ENCODE measurements at places on chromosomes 11 and 22.

DNA sequence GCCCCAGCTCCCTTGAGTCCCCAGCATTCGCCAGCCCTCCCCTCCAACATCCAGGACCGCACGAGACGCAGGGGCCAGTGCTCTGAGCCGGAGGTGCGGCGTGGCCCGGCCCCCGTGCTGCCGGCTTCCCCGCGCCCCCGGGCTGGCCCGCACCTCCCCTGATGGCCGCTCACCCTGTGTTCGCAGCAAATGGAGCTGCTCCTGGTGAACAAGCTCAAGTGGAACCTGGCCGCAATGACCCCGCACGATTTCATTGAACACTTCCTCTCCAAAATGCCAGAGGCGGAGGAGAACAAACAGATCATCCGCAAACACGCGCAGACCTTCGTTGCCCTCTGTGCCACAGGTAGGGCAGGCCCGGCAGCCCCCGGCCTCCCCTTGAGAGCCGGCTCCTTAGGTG lies 2.7 kb downstream of the CCND1 start:
- DNase-seq: no peak

GRCh38 chr22:26529345-26529744 lies 17.1 kb upstream of the TFIP11 start:
- DNase-seq: no peak

DNA sequence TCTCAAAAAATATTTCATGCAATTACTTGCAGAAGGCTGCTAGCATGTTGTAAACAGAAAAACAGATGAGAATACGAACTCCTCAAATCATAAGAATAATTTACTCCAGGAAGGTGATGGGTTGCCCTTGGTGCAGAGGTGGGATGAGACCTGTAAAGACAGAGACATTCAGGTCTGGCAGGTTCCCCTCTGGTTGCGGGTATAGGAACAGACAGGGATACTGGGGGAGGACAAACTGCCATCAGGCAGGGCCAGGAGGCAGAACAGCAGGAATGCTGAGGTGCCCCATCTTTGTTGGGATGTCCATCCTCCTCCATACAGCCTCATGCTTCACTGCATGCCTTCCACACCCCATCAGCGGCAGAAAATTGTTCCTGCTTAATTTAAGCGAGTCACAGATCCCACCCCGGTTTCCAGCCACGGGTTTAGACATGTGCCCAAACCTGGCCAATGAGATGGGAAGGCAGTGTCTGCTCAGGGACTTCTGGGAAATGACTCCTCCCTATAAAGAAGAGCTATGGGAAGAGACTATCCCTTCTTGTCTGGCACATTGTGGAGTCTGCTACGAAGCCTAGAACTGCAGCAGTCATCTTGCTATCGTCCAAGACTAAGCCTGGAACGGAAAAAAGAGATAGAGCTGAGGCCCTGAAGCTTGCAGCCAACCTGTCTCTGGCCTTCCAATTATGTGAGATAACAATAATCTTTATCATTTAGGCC lies 23.1 kb upstream of the IRAG1 start:
- no peak for DNase-seq

- no peak for DNase-seq
Measured at GRCh38 chr22:46007848-46008261, 30.9 kb upstream of the WNT7B start.

DNA sequence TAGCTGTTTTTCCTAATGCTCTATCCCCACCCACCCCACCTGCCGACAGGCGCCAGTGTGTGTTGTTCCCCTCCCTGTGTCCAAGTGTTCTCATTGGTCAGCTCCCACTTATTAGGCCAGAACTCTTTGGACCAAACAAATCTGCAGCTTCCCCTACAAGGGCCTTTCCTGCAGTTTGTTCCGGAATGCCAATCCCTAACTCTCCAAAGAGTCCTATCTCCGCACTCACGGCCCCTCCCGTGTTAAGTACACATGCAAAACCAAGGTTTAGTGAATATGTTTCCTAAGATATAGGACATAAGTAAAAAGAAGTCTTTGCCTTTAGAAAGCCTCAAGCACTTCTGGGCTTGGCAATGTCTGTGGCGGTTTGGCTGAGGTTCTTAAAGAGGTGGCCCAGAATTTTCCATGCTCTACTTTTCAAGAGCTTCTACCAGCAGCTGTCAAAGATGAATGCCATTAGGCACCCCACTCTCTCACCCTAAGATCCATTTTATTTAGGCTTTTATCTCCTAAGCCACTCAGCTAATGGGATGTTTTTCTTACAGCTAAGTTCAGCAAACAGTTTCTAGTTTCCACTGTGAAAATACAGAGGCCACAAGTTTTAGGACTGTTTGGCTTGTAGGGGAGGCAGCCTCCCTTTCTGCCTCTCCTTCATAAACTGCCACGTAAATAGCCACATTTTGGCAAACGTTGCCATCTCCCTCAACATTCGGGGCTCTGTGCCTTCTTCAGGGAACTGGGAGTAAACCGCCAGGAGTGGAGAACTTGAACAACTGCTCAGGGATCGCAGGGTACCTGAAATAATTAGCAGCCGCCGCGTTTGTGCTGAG lies 1.6 kb downstream of the CD59 start:
- no peak for DNase-seq

- no peak for DNase-seq
Measured at GRCh38 chr22:31019191-31019930, 50.3 kb downstream of the TUG1 start.

GRCh38 chr22:43862074-43862881 lies at the start of gene SULT4A1:
Gene SULT4A1, minus strand, starts transcription at chr22:43862513. Its CDS starts 131 bp downstream, at chr22:43862382.
- no peak for DNase-seq

DNA sequence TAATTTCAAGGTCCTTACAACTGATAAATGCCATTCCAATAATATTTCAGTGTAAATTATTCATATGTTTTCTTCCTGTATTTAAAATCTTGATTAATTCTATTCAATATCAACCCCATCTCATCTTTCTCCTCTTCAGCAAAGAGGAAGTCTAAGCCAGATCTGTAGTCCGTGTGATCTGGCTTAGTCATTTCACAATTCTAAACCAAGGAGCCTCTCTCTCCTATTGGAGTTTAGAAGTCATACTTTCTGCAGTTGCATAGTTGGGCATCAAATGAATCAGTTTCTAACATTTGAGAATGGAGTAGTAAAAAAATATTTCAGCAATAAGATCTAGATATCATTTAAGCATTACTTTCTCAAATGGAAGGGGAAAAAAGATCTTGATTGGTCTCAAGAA lies 354.9 kb downstream of the JRKL start:
- DNase-seq: no peak

- no peak for DNase-seq
Measured at GRCh38 chr22:18056161-18056666, 21.6 kb upstream of the PEX26 start.

GRCh38 chr11:106276859-106277436 lies 199.5 kb downstream of the AASDHPPT start:
- DNase-seq: no peak

DNA sequence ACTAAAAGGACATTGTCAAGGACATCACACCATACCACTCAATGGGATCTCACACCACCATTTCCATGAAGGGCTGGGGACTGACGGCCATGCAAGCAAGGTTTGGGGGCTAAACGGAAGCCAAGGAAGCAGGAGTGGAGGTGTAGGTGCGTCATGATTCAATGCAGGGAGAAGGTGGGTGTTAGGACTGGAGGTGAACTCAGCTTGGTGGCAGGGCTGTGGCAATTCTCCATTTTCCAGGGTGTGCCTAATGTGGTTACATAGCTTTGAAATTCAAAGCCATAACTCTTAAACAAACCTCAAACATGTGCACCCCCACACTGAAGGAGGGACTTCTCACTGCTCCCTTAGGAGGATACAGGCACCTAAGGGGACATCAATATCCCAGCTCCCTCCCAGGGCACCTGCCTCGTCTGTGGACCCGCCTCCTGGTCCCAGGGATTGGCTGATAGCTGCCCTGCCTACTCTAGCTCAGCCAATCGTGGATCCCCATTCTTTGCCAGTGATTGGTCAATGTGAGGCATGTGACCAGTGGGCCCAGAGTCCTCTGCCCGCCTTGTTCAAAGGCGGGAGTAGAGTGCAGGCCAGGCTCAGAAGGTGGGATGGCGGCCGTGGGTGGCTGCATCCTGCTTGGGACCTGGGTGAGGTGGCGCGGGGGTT lies 64.6 kb downstream of the CTTN start:
- no peak for DNase-seq

DNA sequence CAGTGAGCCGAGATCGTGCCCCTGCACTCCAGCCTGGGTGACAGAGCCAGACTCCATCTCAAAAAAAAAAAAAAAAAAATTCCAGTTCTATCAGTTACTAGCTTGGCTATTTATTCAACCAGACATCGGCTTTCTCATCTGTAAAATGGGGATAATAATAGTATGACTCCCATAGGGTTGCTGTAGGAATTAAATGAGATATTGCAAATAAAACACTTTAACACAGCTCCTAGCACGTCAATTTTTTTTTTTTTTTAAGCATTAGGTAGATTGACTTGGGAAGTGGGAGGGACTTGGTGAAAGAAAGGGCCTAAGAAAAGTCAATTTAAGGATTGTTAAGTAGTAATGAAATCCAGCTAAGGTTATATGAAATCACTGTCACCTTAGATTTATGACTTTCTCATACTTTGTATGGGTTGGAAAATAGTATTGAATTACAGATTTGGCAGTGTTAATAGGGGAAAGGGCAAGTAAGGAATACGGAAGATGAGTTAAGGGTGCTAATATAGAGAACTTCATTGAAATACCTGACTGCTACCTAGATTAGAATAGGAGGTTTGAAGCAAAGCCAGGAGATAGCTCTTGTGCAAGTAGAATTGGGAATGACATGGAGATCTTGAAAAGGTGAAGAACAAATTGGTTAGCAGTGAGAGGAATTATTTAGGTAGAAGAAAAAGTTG lies 28.8 kb downstream of the BIRC2 start:
- no peak for DNase-seq

DNA sequence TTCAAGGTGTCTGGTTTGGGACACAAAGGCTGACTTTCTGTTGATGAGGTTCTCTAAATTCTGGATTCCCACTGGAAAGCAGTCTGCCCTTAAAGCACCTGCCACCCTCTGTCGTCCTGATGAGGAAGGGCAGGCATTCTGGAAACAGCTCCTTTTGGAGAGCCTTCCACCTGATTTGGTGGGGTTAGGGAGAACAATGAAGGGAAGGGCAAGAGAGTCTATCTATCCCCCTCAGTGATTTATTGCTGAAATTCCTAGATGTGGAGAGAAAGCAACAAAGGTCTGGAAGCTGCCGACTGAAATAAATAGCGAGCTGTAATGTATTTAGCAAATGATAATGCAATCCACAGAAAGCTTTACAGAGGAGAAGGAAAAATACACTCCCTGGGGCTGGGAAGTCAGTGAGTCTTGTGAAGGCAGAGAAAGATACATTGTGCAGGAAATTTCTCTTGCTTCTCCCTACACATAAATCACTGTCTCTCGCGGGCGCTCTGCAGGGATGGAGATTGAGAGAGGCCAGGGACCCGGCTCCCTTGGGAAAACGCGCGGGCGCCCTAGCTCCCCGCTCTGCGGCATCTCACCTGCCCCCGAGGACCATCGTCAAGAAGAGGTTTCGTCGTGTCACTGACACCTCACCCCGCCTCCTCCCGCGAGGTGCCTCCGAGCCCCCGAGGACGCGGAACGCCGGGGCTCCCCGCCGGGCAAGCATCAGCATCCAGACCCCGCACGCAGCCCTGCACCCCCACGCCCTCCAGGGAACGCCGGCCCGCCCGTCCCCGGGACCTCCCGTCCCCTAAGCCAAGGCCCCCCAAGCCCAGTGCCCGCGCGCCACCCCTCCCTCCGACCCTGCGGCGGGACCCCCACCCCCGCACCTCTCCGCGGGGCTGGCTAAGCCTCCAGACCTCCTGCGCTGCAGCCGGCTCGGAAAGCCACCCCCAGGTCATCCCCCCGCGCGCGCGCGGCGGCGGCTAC lies 673 bp downstream of the CDON start:
- no peak for DNase-seq

GRCh38 chr11:20353829-20354434 lies 9.6 kb upstream of the HTATIP2 start:
- peak; percentile 3 for DNase-seq

- no peak for DNase-seq
Measured at GRCh38 chr11:117907276-117908108, 21.7 kb downstream of the TMPRSS13 start.

DNA sequence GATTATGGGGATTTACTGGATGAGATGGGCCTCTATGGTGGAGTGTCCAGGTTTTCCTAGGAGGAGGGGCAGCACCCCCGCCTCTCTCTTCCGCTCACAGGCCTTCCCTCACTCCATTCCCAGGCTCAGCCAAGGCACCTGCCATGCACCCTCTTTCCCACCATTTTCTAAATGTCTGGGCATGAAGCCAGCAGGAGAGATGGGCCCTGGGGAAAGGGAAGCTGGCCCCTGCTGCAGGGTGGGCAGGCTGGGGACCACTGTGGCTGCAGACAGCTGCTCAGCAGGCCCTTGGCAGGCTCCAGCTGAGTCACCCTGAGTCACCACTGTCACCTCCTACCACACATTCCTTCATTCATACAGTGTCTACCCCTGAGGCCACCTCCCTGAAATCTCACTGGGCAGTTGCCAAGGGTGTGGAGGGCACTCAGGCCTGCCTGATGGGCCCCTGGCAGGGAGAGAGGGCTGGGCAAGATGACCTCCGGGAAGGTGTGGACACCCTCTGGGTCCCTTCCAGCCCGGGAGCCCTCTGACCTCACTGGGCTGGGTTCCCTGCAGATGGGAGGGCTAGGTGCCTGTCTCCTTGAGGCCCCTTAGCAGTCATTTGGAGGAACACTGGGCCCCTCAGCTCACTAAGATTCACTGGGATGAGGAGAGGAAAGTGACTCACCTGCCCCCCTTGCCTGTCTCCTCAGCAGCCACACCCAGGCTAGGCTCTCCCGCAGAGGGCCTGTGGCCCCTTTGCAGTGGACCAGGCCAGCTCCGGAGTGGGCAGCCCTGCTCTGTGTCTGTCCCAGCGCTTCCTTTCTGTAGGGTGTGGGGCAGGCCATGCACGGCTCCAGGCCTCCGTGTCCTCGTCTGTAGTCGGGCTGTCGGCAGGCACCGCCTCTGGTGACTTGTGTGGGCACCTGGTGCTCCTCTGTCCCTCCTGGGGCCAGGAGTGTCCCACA lies 7.8 kb downstream of the MYEOV start:
- peak; percentile 60 for DNase-seq

Data from NK-92 treated with Interleukin-12 subunit alpha and Interleukin-12 subunit beta, amount 100 ng/mL, for 24 hours (cell line).